Stimulated activated memory B cell treated with anti-CD40 and anti-IgM and Interleukin-4, amounts not matched to agents 10 μg/mL and 1 μg/mL and 100 μg/mL, for 72 hours (primary cell): ENCODE measurements at places on chromosomes 2 and 18.

DNA sequence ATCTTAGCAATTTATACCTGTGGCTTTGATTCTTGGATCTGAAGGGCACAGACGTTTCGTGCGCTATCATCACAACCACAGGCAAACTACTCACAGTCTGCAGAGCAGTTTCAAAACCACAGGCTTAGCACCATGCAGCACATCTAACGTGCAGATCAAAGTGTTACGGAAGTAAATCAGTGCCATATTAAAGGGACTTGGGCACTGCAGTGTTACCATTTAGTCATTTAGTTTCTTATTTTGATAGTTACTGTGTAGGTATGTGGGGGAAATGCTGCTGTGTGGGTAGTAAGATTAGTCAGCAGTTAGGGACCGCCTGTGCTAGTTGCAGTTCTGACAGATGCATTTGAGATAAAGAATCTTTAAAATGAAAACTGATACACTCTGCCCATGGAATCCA, 384.0 kb downstream of the NBAS start:
- no peak overlapping the region for H3K27ac ChIP-seq
- no peak overlapping the region for H3K4me3 ChIP-seq
- ATAC-seq = peak; percentile 80
- H3K4me1 ChIP-seq = no peaks in the 10 kb centered on the region
- H3K36me3 ChIP-seq = peaks cover 65% of the 10 kb centered on the region

DNA sequence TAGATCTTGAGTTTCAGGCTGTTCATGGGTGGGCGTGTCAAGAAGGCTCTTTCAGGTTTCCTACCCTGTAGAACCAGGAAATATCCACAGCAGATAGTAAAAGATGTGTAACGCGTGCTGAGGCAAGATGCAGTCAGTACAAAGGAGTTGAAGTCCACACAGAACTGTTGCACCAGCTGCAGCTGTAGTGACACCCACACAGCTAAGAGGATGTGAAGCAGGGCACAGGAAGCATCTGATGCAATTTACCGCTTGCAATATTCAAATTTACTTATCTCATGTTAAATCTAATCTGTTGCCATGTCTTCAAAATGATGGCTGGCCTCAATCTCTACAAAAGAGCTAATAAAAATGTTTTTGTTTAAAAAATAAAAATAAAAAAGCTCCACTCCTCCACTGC, 132.8 kb downstream of the ARHGAP15 start:
- H3K27ac ChIP-seq = peak overlapping the region; percentile 60
- ATAC-seq = peak; percentile 92
- H3K4me3 ChIP-seq = no peak overlapping the region
- H3K27me3 ChIP-seq = no peaks in the 10 kb centered on the region
- H3K4me1 ChIP-seq = peaks cover 42% of the 10 kb centered on the region
- peaks cover 4% of the 10 kb centered on the region for H3K36me3 ChIP-seq

DNA sequence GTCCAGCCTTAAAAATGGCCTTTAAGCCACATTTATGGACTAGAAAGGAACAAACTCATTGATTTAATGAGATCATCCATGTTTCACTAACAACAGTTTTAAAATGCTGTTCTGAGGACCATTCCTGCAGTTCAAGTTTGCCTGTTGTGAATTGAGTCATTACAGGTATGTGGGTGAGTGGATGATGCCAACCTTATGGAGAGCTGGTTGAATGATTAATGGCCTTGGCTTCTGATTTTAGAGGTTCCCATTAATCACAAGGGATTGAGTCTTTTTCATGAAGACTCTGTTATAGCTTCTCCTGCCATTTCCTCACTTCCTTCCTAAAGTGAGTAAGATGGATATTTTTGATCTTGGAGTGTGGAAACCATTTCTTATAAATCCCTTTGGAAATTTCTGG, 459.8 kb upstream of the SLC14A2 start:
- H3K27me3 ChIP-seq = no peaks in the 10 kb centered on the region
- no peaks in the 10 kb centered on the region for H3K4me1 ChIP-seq
- H3K27ac ChIP-seq = no peak overlapping the region
- H3K4me3 ChIP-seq = no peak overlapping the region
- no peaks in the 10 kb centered on the region for H3K36me3 ChIP-seq
- no peak for ATAC-seq

- peak overlapping the region; percentile 77 for H3K4me3 ChIP-seq
- ATAC-seq = peak; percentile 41
- peaks cover 18% of the 10 kb centered on the region for H3K27me3 ChIP-seq
- H3K4me1 ChIP-seq = peaks cover 34% of the 10 kb centered on the region
These were observed 44.3 kb downstream of the ZNF516 start for GRCh38 chr18:76450452-76451395.

GRCh38 chr2:240041363-240041762, 11.1 kb upstream of the OR6B2 start:
- H3K36me3 ChIP-seq = no peaks in the 10 kb centered on the region
- no peaks in the 10 kb centered on the region for H3K4me1 ChIP-seq
- ATAC-seq = no peak
- no peak overlapping the region for H3K4me3 ChIP-seq

DNA sequence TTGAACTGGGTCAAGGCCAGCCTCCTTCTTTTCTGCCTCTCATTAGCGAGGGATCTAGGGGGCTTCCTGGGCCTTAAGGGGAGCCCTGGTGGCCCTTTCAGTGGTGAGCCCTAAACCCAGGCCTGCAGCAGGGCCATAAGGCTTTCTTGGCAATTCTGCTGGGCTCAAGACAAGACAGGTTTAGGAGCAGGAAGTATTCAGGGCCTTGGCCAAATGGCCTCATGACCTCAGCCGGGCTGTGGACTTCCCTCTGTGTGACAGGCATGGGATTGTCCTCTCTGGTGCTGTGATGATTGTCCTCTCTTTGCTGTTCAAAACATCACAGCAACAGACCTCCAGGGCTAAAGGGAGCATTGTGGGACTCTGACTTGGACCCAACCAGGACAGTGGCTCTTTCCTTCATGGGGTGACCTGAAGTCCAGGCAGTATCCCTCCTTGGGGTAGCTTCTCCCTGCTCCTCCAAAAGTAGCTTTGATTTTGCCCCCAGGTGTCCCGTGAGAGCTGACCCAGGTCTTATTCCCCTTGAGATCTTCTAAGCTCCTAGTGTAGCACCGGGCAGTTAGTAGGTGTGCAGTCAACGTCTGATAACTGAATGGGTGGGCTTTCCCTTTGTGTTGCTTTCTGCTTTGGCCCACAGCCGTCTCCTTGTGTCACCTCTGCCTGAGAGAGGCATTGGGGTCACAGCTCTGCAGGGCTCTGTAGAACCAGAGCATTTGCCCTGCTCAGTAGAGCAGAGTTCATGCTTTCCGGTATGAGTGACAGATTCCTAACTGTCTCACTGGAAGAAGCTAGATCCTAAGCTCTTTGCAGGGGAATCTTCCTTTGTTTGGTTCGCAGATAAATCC, 14.7 kb downstream of the FOSL2 start:
- no peak overlapping the region for H3K27ac ChIP-seq
- H3K4me1 ChIP-seq = peaks cover 15% of the 10 kb centered on the region
- H3K36me3 ChIP-seq = peaks cover 74% of the 10 kb centered on the region
- ATAC-seq = no peak
